ENCODE measurements at places on chromosomes 11 and 22.

GRCh38 chr11:45079943-45080719, 66.3 kb upstream of the PRDM11 start:
- DNase-seq, result peak; percentile 38

GRCh38 chr22:38835888-38836301, 7.9 kb downstream of the NPTXR start:
- DNase-seq, result no peak

DNA sequence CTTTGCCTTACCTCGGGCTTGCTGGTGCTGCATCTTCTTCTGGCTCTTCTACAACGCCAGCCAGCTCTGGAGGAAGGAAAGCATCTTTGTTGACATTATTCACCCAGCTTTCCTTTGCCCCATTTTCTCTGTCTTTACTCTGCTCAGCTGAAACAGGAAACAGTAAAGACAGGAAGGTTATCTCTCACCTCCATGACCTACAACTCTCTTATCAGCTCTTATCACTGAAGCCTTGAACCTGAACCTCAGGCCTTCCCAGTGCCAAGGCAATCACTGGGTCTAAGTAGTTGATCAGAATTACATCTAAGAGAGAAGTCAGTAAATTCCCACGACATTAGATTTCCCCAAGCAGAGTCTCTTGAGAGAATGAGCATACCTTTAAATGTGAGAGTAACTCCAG, 59.6 kb upstream of the CCDC89 start:
- no peak for DNase-seq

DNA sequence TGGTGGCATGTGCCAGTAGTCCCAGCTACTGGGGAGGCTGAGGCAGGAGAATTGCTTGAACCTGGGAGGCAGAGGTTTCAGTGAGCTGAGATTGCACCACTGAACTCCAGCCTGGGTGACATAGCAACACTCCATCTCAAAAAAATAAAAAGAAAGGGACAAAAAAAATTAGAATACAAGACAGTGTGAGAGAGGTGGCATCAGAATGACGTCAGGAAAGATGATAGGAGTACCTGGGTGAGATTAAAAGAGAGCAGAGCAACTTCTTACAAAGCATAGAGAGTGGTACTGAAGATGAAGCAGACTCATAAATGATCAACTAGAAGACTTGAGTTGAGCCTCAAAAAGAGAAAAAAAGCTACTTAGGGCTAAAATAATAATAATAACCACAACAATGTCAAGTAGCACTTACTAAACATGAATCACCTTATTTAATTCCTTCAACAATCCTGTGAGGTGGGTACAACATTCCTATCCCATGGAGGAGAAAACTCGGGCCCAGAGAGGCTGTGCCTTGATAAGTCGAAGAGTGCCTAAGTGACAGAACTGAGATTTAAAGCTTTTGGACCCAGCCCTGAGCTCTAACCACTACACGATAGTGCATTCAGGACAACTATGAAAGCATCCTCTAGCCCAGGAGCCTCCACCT, 5.2 kb upstream of the SLN start:
- DNase-seq, result no peak

GRCh38 chr11:70071996-70072395, 6.1 kb upstream of the ANO1 start:
- DNase-seq, result no peak

DNA sequence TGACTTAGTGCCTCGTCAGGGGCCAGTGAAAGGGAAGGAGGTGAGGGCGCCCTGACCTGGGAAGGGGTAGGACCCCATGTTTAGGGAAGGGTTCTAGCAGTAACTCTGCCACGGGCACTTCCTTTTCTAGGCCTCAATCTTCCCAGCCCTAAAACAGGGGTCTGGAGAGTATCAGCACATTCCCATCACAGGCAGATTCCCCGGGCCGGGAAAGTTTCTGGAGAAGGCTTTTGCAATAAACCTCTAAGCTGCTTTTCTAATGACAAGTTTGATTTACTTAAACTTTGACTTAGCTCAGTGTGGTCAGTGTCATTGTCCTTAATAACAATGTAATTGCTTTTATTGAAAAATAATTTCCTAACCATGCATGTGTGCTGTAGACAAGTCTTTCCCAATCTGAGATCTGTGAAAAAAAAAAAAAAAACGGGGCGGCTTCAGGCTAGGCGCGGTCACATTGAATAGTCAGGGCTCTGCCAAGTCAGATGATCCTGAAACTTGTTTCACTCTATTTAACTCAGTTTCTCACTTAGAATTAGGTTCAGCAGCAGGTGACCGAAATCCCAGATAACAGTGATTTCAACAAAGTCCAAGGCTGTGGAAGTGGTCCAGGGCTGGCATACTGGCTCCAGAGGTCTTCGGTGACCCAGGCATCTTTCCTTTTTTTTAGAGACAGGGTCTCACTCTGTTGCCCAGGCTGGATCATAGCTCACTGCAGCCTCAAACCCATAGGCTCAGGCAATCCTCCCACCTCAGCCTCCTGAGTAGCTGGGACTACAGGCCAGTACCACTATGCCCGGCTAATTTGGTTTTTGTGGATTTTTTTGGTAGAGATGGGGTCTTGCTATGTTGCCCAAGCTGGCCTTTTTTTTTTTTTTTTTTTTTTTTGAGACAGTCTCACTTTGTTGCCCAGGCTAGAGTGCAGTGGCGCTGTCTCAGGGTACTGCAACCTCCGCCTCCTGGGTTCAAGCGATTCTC, 19.5 kb upstream of the TAB1 start:
- no peak for DNase-seq

DNA sequence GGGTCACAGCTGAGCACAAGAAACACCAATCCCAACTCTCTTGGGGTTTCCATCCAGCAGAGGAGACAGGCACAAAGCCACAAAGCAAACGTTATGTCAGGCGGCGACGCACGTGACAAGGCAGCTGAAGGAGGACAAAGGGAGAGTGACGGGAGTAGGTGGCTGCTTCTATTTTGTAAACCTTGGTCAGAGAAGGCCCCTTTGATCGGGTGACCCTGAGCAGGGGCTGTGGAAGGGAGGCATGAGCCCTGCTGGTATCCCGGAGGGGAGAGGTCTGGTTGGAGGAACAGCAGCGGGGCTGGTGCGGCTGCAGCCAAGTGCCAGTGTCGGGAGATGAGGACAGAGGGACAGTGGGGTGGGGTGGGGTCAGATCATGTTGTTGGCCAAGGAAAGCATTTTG, 17.3 kb upstream of the RFPL3 start:
- DNase-seq, result no peak

GRCh38 chr22:35204807-35205775, 52.2 kb upstream of the HMGXB4 start:
- DNase-seq, result no peak

DNA sequence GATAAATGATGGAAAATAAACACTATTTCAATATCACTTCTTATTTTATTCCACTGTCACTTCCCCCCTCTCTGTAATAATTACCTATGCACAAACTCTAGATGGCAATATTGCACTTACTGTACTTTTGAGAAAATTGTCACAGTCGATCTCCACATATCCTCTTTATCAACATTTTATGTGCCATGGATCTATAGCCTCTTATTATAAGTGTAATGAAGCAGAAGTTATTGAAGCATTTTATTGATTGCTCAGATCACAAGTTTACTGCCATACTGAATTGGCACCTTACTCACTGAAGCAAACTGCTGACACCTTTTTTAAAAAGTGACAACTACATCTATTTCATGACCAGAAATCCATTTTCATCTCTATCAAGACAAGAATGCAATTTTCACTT, 133.4 kb downstream of the DCDC1 start:
- DNase-seq, result no peak

DNA sequence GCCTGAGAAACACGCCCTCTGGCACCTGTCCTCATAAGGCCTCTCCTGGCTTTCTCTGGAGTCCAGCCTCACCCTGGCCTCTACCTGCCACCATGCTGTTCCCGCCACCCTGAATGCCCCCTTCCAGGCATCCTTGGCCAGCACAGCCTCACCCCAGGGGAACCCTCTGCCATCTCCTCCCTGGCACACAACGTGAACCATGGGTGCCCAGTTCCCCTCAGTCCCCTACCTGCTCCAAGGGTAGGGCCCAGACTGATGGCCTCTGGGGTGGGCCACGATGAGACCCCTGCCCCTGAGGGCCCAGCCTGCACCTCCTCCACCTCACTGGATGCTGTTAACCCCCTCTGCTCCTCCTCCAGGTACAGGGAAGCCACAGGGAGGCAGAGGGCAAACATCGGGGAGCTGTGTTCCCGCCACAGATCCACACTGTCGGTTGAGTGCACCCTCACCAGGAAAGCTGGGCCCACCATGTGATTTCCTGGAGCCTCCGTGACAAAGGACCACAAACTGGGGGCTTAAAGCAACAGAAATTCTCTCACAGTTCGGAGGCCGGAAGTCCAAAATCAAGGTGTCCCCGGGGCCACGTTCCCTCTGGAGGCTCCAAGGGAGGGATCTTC, 169.6 kb downstream of the BRD1 start:
- no peak for DNase-seq

DNA sequence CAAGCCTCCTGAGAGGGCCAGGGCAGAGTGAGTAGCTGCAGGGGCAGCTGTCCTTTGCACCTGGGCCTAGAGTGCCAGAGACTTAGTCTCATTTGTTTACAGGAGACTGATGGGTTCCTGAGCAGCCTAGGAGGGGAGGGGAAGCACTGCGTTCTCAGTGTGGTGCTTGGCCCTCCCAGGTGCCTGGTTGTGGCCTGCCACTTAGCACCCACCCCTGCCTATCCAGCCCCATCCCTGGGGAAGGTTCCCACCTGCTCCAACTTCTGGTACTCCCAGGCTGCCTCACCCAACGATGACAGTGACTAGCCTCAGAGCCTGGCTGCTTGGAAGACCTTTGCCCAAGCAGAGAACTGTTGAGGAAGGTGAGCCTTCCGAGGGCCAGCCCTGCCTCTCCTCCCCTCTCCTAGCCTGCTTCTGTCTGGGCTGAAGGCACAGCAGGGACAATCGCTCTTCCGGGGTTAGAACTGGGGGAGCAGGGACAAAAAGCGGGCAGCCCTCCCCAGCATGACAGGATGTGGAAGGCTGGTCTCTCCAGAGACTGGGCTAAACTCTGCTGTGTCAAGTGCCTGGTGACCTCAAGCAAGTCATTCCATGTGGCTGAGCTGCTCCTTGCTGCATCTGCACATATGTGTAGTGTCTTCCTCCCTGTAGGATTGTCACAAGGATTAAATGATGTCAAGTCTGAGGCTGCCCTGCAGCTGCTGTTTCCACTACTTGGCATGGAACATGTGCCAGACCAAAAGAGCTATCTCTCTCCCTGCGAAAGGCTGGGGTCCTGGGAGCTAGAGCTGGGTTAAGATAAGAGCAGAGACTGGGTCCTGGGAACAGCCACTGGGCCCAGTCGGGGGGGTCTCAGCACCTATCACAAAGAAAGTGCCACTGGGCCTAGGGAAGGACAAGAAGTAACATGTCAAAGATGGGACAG, 9.9 kb downstream of the KCNQ1OT1 start:
- DNase-seq, result no peak

- no peak for DNase-seq
Observed at GRCh38 chr11:19077965-19078364, 17.4 kb upstream of the MRGPRX2 start.

- DNase-seq, result peak; percentile 86
Observed at GRCh38 chr22:39655004-39655579, 84.5 kb downstream of the CACNA1I start.

GRCh38 chr11:117591316-117592039, 205.5 kb downstream of the DSCAML1 start:
- no peak for DNase-seq

DNA sequence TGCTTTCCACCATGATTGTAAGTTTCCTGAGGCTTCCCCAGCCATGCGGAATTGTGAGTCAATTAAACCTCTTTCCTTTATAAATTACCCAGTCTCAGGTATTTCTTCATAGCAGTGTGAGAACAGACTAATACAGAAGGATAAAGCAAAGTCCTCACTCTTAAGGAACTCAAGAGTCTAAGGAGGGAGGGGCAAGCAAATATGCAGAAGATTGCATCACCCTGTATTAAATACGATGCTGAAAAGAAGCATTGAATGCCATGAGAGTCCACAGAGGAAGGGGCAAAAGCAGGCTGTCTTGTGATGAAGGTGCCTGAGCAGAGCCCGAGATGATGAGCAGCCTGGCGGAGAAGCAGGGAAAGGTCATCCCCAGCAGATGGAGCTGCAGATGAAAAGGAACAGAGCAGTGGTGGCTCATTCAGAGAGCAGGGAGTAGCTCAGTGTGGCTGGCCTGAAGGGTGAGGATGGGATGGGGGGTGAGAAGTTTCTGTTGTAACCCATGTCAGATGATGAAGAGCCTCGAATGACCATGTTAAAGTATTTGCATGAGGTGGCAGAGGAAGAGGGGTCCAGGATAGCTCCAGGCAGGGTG, 6.3 kb upstream of the IZUMO1R start:
- DNase-seq, result no peak

- DNase-seq, result no peak
Observed at GRCh38 chr11:127859941-127860354, 727.4 kb downstream of the ETS1 start.

DNA sequence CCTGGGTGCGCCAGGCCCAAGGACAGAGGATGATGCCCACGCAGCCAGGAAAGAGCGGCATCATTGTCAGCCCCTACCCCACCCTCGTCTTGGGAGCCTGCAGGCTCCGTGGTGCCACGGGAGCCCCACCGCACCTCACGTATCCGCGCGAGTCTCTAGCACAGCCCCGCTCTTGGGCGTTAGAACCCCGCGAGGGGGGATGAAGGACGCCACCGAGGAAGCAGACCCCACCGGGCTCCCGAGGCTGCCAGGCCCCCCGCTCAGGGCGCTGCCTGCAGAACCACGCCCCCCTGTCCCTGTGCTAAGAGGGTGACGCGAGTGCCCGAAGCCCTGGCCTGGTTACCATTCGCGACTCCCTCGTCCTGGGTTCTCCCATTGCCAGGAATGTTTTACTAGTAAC, 52.3 kb upstream of the MS4A8 start:
- no peak for DNase-seq

DNA sequence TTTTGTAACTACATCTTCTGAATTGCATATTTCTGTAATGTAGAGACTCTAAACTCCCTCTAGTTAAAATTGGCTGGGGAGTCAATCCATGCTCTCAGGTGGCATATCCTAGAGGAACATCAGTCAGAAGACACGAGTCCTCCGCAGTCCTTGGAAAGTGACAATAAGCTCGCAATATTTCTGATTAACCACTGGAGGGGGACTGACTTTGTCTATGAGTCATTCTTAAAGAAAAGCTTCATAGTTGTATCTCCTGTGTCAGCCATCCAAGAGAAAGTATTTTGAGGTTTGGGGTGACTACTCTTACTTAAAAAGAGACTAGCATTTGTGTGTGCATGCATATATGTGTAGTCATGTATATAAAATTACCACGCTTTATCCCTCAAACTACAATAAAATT, 60.2 kb downstream of the SLN start:
- peak; percentile 35 for DNase-seq
